ENCODE measurements at places on chromosomes 11 and 22.

DNA sequence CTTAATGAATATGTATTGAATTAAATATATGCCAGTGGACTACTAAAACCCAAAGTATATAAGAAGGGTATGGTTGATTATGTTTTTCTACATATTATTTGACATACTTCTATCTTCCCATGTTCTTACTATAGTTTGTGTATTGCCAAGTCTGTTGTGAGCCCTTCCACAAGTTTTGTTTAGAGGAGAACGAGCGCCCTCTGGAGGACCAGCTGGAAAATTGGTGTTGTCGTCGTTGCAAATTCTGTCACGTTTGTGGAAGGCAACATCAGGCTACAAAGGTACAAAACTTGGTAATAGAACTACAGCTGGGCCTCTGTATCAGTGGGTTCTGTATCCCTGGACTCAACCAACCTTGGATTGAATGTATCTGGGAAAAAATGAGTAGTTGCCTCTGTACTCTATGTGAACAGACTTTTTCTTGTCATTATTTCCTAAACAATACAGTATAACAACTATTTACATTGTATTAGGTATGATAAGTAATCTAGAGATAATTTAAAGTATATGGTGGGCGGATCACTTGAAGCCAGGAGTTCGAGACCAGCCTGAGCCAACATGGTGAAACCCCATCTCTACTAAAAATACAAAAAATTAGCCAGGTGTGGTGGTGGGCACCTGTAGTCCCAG, 38.7 kb upstream of the TTC36 start:
- DNase-seq, result peak; percentile 35

- no peak for DNase-seq
Measured at GRCh38 chr11:62721994-62722393, 5.3 kb downstream of the HNRNPUL2 start.

GRCh38 chr11:79637219-79637618, 196.4 kb upstream of the TENM4 start:
- no peak for DNase-seq

GRCh38 chr11:86671531-86672006, 847 bp downstream of the ME3 start:
- DNase-seq, result no peak

GRCh38 chr22:37571992-37572373, 7.9 kb downstream of the LGALS2 start:
- DNase-seq, result no peak

- no peak for DNase-seq
Measured at GRCh38 chr22:22713416-22713815, 69.0 kb downstream of the GGTLC2 start.

- DNase-seq, result no peak
Measured at GRCh38 chr11:115961159-115962003, 457.2 kb upstream of the CADM1 start.

GRCh38 chr11:88337181-88337986, at the start of gene CTSC:
TSS of gene CTSC (minus strand) at chr11:88337736. CDS start at chr11:88337672, 64 bp downstream.
- DNase-seq, result peak; percentile 89

DNA sequence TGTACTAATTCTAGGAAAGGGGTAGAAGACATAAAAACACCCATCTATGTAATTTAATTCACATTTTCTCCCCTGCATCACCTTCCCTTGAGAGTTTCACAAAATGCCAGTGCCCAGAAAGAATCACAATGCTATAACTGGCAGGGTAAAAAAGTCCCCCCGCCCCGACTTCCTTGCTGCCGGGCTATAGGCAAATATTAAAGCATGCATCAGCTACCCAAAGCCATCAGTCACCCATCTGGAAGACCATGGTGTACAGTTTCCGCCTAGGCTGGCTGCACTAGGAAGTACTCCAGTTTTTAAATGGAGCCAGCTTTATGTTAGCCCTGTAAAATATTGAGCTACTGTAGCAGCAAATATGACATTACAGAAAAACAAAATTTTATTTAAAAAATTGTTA, 67.8 kb downstream of the ST14 start:
- DNase-seq, result no peak

DNA sequence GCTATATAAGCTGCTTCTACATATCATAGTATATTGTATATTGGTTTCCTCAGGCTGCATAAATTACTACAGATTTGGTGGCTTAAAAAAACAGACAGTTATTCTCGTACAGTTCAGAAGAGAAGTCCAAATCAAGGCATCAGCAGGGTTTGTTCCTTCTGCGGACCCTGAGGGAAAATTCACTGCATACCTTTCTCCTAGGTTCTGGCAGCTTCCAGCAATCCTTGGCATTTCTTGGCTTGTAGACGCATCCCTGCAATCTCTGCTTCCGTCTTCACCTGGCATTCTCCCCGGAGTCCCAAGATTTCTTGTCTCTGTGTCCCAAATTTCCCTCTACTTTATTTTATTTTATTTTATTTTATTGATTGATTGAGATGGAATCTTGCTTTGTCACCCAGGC, 142.8 kb downstream of the COMMD9 start:
- DNase-seq, result no peak

GRCh38 chr22:17336061-17336460, 33.2 kb upstream of the CECR2 start:
- no peak for DNase-seq

DNA sequence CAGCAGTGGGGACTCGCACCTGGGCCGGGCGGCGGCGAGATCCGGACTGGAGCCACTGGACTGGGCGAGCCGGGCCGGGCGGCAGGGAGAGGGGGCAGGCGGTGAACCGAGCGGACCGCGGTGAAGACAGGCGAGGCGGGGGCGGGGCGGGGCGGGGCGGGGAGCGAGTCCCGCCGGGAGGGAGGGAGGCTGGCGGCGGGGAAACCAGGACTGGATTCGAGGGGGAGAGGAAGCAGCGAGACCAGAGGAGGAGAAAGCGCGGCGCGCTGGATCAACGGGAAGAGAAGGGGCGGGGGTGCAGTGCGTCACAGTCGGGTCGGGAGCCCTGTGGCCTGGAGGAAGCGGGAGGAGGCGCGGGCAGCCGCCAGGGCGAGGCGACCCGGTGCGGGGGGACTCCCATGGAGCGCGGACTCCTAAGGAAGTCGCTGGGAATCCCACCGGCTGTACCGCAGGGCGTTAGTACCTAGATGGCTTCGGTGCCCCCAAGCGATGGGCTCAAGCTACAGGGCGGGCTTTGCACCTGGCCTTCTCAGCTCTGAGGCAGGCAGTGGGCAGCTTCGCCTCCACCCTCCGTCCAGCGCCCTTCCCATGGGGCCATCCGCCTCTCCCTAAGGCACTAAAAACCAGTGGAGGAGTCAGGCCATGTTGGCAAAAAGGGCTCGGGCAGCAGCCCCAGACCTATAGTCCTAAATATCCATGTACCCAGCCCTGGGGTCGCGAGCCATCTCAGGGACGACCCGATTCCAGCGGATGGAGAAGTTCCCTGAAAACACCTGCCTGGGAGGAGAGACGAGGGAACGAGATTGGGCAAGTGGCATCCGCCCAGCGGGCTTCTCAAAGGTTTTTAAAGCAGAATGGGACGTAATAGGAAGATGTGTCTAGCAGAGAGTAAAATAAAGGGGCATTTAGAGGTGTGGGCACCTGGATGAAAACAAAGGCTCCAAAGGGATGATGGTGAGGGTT, at the start of gene TMEM121B:
TMEM121B (minus strand) TSS at position 128 of the 963 bp plus-strand sequence. CDS start 233 bp downstream, outside the sequence.
- DNase-seq, result no peak

DNA sequence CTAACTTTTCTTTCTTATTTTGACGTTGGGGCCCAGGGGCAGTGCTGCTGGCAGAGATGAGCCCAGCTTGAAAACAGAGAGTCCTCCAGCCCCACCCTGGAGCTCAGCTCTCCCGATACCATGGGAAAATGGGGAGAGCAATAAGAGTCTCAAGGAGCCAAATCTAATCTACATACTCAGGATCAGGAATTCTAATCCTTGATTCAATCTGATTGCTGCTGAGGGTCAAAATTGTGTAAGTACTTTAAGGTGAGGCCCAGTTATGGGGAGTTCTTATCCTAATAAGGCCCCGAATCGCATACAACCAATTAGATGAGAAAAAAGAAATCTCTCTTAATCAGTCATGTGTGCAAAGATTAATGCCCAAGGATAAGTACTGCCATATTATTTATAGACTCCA, 202.9 kb downstream of the FAM76B start:
- DNase-seq, result no peak

GRCh38 chr11:15818132-15818842, 538.1 kb downstream of the SOX6 start:
- no peak for DNase-seq

- DNase-seq, result no peak
Measured at GRCh38 chr22:19811811-19812771, 42.6 kb downstream of the GNB1L start.

- DNase-seq, result no peak
Measured at GRCh38 chr11:1040428-1041148, 4.1 kb upstream of the MUC6 start.

- DNase-seq, result no peak
Measured at GRCh38 chr11:104692751-104693150, 205.5 kb downstream of the CASP12 start.

- no peak for DNase-seq
Measured at GRCh38 chr22:35202376-35202775, 54.9 kb upstream of the HMGXB4 start.

DNA sequence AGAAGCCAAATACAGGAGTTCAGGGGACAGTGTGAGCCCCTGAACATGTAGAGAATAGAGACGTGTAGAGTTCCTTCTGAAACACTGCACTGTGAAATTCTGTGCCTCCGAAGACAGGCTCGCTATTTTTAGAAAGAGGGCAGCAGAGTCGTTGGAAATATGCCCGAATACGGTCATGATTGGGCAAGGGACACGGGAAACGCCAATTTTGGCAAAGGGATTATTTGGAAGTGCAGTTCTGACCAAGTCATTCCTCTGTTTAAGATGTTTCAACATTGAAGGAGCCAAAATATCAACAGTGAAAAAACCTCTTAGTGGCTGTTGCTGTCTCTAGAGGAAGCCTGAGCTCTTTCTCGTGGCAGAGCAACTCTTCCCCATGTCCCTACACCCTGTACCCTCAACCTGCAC, 9.5 kb upstream of the CBX6 start:
- no peak for DNase-seq

DNA sequence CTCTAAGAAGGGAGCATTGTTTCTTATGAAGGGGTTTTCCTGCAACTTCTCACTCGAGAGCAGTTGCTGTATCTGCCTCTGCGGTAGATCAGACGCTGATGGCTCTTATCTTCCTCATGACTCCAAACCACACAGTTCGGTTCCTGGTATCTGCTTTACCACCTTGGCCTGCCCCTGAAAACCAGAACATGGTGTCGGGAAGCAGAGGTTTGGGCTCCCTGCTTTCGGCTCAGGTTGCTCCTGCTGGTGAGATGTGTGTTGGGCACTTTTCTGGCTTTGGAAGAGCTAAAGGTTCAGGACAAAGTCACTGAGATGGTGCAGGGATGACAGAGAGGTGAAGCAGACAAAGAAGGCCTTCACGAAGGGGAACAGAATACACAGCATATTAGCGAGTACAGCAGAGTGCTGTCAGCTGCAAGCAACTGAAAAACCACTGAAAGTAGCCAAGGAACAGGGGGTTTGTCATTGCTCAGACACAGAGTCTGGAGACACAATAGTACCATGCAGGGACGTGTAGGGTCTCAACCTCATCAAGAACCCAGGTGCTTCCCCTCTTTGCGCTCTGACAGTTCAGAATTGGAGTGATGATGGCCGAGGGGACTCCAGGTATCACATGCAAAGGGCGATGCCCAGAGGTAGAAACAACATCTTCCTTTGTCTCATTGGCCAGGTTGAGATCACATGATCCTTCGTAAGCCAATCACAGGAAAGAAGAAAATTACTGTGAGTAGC, 11.9 kb upstream of the CSF2RB start:
- DNase-seq, result no peak

GRCh38 chr22:35634015-35634414, 14.2 kb upstream of the APOL6 start:
- no peak for DNase-seq

DNA sequence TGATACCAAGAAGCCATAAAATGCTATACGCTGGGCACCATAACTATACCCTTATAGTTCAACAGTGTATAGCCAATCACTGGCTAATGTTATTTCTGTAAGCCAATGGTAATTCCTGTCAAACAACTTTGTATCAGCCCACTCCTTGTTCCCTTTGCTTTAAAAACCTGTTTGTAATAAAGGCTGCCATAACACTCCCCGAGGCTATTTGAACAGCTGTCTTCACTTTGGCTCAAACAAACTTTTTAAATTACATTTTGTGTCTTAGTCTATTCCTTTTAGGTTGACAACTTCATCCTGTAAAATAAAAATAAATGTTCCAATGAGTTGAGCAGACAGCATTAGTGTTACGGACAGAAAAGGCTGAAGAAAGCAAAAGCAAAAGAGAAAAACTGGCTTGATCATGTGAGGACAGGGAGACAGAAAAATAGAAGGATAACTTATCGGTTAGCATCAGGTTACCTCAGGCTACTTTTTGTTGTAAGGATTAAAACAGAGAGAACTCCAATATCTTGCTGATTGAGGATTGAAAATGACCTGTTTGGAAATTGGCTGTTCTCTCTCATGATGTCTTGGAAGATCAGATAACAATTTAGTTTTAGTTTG, 95.0 kb downstream of the AASDHPPT start:
- DNase-seq, result no peak

DNA sequence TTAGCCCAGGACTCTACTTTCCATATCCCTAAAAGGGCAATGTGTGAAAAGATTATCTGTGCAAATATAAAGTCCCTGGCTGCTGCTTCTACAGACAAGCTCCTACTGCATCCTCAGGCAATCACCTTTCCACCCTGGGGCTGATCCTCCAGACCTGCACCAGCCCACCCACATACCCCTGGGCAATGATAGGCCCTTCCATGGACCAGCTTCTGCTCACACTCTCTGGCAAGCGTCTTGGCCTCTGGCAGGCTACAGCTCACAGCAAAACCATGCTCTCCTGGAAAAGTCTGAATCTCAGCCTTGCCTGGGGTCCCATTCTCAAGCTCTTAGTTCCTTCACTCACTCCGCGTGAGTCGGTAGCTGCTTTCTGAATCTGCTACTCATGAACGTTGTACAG, 69.5 kb downstream of the IGLL5 start:
- no peak for DNase-seq

DNA sequence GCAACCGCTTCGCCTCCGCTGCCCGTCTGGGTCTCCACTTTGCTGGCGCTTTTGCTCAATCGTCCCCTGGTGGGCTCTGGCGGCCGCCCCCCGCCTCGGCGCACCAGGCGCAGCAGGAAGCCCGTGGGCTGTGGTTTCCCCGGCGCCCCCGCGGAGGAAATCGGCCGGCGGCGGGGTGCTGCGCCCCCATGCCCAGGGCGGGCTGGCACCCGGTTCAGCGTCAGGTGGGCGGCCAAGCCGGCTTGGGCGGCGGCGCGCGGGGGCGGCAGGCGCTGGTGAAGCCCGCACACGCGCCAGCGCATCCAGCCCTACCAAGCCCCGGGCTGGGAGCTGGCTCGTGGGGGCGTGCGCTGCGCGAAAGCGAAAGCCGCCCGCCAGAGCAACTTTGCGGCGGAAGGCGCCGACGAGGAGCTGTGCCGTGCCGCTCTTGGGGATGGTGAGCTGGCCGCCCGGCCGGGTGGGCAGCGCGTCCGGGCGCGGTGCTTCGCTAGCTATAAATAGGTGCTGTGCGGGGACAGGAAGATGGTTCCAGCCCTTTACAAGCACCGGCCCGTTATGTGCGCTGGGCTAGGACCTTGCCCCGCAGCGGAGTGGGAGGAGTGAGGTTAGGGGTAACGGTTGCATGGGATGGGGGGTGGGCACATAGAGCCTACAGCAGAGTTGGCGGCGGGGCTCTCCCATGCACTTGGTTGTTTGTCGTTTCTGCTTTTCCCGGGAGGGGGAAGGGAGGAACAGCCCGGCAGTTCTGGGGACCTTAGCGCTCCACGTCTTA, 25.0 kb upstream of the SUSD2 start:
- peak; percentile 55 for DNase-seq

GRCh38 chr11:58622344-58622743, at the start of gene CNTF:
TSS of gene CNTF (plus strand) at chr11:58622665. CDS start at chr11:58622753, 88 bp downstream.
- DNase-seq, result no peak

- no peak for DNase-seq
Measured at GRCh38 chr22:43681731-43682360, 130.3 kb downstream of the EFCAB6 start.
